ENCODE measurements at places on chromosomes 2 and 18.

- DNase-seq, result peak; percentile 80
Observed at GRCh38 chr2:199462956-199463692, 5.4 kb upstream of the SATB2 start.

GRCh38 chr2:8640498-8640897, 41.4 kb upstream of the ID2 start:
- no peak for DNase-seq

DNA sequence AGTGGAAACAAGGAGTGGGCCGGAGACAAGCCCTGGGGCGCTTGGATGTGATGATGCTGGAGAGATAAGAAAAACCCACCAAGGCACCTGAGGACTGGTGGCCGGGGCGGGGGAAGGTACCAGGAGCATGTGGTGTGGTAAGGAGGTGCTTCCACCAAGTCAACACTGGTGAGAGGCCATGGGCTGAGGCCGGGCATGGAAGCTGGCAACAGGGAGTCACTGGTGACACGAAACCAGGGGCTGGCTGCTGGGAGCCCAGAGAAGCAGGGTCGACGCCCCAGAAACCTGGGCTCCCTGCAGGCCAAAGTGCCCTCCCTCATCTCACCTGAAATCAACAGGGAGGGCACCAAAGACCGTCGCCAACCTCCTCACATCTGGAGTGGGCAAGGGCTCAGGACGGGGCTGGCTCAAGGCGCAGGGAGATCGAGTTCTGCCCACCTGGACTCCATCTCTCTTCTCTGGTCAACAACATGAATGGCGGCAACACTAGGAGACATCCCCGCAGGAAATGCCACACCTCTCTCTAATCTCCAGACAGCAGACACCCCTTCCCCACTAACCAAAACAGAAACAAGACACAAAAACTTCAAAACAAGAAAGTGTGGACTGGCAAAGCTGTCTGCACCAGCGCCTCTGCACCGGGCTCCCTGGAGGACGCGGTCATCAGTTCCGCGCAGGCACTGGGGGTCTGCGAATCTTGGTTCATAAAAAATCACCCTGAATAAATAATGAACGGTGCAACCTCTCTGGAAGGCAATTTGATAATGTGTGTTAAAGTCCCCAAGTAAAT, 185.5 kb downstream of the HDAC4 start:
- no peak for DNase-seq

DNA sequence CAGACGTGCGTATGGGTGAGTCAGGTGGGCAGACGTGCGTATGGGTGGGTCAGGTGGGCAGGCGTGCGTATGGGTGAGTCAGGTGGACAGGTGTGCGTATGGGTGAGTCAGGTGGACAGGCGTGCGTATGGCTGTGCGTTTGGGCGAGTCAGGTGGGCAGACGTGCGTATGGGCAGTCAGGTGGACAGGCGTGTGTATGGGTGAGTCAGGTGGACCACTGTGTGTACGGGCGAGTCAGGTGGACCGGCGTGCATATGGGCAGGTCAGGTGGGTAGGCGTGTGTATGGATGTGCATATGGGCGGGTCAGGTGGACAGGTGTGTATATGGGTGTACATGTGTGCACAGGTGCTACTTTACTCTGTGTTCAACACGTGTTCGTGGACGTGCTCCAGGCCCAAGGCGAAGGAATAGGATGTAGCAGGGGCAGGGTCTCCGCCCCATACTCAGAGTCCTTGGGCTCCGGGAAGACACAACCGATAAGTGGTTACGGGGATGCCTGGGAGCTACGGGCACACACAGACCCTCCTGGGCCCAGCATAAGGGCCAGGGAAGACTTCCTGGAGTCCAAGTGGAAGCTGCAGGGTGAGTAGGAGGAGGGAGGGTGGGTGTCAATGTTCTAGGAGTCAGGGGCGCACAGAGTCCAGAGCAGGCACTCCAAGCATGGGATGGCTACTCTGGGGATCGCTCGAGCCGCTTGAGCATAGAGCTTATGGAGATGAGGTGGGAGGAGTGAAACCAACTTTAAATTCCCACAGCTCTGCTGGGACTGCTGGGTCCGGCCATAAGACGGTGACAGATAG, 27.1 kb upstream of the KLF11 start:
- no peak for DNase-seq

- peak; percentile 20 for DNase-seq
Observed at GRCh38 chr2:239309398-239310245, 91.2 kb downstream of the HDAC4 start.

- DNase-seq, result no peak
Observed at GRCh38 chr2:37616677-37617005, 54.8 kb downstream of the CDC42EP3 start.

- DNase-seq, result no peak
Observed at GRCh38 chr2:215843579-215843978, 169.8 kb downstream of the MREG start.

DNA sequence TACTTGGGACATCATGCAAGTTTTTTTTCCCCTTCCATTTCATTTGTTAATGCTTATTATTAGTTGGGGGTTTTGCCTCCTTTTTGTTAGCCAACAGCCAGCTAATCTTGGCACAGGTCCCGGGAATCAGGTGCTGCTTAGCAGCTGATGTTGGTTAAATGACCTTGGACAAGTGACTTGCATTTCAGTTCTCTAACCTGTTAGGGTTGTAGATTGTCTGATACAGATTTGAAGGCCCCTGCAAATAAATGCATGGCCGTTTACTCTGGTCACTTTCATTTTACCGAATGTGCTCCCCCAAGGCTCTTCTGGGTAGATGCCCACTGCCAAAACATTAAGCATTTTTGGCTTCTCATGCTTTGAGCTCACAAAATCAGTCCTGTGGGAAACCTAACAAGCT, 120.9 kb downstream of the SPTBN1 start:
- DNase-seq, result no peak

GRCh38 chr2:182245963-182246362, 180.9 kb downstream of the PDE1A start:
- no peak for DNase-seq

GRCh38 chr2:164014068-164014731, 278.4 kb upstream of the FIGN start:
- DNase-seq, result peak; percentile 22

GRCh38 chr2:127226520-127227263, 6.6 kb upstream of the CYP27C1 start:
- peak; percentile 46 for DNase-seq

DNA sequence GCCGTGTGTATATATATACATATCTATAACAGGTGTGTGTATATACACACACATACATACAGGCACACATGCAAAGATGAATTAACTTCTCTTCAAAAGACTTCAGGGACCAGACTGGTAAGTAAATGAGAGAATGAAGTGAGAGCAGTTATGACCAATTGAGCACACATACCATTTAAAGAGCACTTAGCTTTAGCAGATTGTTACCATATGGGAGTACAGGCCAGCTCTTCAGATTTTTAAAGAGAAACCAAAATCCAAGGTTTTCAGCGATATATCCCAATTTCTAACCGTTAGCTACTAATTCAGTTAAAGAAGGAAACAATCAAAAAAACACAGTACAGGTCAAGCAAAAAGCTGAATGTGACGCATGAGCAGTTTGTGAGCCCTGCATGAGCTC, 23.7 kb downstream of the INPP1 start:
- DNase-seq, result no peak

DNA sequence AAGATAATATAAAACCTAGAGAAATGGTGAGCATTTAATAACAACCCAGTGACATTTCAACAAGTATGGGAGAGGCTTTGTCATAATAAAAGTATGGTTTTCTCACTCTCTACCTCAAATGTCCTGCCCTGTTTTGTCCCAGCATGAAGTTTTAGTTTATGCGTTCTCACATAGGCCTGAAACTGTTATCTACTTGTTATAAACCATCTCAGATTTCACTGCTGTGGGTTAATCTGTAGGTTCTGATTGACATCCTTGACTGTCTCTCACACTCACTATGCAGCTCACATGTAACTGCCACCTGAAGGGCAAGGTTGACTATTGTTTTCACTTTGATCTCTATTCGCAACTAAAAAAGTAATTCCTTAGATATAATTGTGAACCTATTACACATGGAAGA, 44.9 kb downstream of the ZEB2 start:
- DNase-seq, result no peak

DNA sequence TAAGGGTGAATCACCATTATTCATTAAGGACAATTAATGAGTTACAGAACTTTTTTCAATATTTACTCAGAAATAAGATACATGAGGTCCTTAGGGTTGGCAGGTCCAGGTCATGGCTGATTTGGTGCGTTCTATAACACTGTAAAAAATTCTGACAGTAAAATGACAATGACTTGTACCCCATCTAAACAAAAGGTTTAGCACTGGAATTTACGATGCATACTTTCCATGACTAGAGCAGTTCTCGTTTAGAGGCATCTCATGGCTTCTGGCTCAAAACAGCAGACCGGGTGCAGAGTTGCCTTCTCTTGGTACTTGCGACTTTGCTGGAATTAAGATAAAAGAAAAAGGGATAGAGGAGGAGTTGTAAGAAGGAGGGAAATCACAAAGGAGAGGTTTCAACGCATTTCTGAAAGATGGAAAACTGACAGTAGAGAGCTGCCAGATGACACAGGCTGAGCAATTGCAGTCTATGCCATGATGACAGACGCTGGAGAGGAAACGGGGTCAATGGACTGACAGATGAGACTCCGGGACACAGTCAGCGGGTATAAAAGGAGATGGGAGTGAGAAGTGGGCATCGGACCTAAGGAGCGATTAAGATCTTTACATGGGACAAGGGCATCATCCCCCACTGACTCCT, 4.1 kb upstream of the CYS1 start:
- DNase-seq, result no peak
